BJ (cell line): ENCODE measurements at places on chromosomes 12 and 14.

DNA sequence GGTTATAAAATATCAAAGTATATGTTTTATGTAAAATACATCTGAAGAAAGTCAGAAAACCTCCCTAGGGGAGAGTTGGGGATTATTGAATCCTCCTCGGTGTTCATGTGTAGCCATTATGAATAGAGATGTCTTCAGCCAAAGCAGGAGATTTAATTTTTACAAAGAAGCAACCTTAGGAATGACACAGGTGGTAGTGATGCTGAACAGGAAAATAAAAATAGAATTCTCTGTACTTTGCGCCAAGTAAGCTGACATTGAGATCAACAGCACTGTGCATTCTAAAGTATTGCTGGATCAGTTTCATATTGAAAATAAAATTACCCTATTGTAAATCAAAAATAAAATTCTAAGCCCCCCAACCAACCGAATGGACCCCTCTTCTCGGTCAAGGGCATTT, 132.8 kb upstream of the TRHDE start:
- DNase-seq, result no peak

DNA sequence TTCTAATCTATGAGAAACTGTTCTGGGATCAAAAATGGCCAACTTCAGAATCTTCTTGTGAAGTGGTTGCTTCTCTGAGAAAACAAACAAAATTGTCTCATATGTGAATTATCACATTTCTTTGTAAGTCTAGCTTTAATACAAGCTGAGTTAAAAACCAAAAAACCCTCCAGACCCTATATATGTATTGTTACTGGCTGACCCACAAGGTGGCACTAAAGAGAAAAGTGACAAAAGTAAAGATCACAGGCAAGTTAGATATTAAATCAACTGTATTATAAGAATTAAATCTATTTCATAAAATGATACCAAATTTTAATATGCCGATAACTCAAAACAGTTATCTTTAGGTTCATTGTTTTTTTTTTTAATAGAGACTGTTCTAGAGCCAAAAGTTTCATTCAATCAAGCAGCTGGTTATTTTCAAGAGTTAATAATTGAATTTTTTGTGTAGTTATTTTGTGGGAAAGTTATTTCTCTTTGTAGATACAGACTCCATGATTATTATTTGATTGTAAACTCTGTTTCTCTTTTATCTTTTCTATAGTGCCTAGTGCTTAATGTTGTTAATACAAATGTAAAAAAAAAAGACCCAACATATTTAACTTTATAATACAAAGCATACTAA, 7.5 kb upstream of the TRHDE start:
- DNase-seq, result no peak

DNA sequence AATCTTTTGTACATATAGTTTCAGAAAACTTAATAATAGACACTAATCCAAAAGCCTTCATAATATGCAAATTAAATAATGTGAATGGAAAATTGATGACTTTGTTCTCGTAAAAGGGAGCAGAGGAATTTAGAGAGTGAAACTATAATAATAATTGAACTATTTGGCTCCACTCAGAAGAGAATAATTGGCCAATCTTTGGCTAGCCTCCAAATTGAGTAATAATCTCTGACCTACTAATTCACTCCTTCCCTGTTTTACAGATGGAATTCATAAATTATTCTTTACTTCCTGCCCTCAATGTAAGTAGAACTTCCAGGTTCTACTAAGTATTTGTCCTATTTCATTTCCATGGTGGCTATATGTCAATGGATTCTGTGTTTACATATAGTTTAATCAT, 15.8 kb downstream of the TRIM9 start:
- DNase-seq, result no peak

DNA sequence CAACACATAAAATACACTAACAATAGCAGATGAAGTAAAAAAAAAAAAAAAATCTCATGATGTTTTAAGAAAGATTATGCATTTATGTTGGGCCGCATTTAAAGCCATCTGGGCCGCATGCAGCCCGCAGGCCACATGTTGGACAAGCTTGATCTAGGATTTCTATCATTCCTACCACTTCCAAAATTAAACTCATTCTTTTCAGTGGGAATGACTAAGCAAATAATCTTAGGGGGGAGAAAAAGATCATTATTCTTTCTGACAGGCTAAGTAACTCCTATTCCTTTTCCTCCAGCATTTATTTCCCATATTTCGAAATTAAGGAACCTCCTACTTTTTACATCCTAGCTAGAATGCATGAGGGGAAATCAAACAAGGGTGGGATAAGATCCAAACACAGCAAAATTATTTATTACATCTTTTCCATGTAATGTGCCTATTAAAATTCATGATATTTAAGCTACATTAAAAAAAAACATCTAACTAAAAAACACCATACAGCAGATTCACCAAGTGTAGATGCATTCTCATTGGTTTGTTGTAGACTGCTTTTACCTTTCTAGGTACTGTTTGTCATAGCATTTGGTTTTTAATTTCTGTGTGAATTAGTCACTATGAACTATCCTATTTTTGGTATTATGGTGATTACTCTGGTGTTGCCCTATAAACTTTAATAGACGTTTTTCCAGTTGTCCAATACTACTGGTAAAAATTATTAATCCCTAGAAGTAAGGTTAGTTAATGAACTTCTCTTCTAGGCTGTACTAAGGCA, 76.1 kb downstream of the RASSF8 start:
- no peak for DNase-seq

DNA sequence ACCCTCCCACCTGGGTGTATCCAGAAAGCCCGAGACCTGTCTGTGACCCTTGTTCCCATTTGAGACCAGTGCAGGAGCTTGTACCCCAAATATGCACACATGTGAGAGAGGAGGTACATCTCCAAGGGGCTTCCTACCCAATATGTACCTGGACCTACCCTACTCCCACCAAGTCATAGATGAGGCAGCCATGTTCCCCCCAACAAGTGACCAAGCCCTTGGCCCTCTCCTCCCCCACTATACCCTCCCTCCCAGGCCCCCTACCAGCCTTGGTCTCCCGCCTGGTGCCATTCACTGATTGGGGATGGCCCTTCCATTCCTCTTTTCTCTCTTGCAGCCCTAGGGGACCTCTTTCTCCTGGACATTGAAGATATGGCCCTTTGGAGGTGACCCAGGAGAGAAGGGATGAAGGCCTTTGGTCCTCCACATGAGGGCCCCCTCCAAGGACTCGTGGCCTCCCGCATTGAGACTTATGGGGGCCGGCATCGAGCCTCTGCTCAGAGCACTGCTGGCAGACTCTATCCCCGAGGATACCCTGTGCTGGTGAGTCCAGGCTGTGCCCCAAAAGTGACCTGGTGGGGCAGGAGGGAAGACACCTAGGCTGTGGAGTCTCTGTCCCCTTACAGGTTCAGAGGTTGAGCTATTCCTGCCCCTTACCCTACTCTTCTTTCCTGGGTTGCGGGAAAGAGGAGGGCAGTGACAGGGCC, 1.5 kb downstream of the PLEKHG6 start:
- no peak for DNase-seq

DNA sequence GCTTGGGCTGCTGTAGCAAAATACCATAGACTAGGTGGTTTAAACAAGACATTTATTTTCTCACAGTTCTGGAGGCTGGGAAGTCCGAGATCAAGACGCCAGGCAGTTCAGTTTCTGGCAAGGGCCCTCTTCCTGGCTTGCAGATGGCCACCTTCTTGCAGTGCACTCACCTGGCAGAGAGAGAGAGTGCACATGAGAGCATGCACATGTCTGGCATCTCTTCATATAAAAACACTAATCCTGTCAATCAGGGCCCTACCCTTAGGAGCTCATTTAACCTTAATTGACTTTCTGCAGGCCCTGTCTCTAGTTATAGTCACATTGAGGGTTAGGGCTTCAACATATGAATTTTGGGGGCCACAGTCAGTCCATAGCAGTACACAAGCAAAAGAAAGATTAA, 12.4 kb upstream of the EVL start:
- DNase-seq, result no peak

- no peak for DNase-seq
Measured at GRCh38 chr12:30046376-30046775, 262.6 kb upstream of the TMTC1 start.

DNA sequence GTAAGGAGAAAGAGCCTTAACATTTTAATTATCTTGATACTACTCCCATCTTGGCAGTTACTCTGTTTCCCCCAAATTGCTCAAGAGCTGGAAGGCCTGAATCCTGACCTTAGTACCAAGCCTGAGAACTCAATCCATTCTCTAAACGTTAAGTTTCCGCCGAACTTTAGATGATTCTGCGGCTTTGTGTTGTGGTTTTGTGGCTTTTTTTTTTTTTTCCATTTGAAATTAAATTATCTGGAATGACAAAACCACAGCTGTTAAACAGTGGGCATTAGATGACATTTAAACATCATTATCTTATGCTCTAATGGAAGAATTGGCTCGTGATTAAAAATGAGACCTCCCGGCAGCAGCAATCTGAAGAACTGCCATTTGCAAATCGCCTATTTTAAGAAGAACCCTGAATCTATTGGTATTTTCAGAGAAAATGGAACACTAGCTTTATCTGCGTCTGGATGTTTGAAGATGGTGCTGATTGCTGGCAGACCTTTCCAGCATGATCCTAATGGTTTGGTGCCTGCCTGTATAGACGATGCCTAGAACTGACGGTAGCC, 38.4 kb downstream of the TMEM132C start:
- no peak for DNase-seq

DNA sequence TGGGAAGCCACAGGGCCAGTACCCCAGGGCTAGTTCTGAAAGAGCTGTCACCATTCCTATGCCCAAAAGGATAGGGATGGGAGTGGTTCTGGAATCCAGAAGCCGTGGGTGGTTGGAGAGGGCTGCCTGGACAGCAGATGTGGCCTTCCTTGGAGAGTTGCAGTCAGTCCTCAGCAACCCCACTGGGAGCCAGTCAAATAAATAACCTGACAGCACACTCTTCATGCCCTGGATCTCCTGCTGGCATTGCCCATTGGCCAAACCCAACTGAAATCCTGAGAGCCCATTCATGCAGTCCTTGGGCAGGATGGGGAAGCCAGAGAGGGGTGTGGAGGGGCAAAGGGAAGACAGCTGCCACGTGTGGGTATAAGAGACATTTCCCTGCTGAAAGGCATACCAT, 128.2 kb downstream of the PTPN11 start:
- DNase-seq, result no peak

DNA sequence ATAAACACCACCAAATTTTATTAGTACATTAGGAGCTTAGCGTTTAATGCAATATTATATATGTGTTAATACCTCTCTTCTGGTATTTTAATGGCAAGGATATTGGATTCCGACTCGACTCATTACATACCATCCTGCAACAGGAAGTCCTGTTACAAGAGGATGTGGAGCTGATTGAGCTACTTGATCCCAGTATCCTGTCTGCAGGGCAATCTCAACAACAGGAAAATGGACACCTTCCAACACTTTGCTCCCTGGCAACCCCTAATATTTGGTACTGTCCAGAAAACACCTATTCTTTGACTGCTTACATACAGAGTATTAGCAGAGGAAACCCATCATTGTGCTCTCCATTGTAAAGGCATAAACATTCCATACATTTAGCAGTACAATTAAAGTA, 45.2 kb downstream of the VEZT start:
- DNase-seq, result no peak

GRCh38 chr14:53925201-53925766, 31.3 kb downstream of the BMP4 start:
- no peak for DNase-seq

GRCh38 chr12:8035440-8036010, 3.0 kb downstream of the FOXJ2 start:
- no peak for DNase-seq

GRCh38 chr14:100783630-100784370, 42.1 kb upstream of the MEG3 start:
- no peak for DNase-seq

- DNase-seq, result no peak
Measured at GRCh38 chr12:54197431-54197909, 8.7 kb upstream of the SMUG1 start.

DNA sequence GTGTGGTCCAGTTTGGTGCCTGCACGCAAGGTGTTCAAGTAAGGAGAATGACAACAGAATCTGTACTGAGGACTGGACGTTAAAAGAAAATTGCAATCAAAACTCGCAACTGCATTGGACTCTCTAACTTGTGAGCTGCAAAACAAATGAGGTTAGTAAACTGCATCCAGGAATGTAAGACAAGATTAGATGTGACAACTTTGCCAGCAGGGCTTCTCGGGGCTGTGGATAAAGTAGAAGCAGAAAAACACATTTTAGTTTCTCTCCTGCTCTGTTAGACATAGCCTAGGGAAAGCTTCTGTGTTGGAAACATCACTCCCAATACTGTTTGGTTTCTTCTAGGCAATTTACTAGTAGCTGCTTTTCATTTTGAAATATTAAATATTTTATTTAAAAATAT, 338.2 kb upstream of the NAV3 start:
- no peak for DNase-seq

DNA sequence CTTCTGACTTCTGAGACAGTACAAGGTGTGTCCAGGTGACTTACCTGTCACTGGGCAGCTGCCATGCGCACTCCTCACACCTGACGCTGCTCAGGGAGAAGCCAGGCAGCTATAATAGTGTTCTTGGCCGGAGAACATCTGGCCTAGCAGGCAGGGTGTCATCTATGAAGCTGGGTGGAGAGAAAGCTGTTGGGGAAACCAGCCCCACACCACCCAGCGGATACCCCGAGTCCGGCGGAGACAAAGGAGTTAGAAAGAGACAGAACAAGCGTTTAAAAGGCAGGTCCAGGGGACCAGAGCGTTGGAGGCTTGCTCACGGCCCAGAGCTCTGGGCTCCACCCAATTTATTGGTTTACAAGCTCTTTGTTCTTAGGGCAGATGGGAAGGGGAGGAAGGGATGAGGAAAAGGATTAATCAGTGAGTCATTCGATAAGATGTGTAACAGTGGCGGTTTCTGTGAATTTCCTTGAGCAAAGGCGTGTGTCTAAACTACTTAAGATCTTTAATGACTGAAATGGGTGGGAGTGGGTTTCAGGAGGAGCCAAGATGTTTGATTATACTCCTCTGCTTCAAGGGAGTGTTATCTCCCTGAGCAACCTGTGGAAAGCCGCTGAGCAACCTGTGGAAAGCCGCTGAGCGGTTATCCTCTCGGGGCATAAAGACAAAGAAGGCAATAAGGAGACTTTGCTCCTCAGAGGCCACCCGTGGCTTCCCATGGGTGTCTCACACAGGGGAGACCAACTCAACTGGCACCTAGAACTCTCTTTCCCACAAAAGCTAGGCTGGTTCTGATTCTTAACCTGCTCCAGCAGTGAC, at the start of gene GALNT8:
TSS of gene GALNT8 (plus strand) at position 580 of the 816 bp plus-strand sequence. CDS start 278 bp downstream, outside the sequence.
- DNase-seq, result no peak

GRCh38 chr12:68175557-68176061, 16.1 kb upstream of the IFNG start:
- DNase-seq, result no peak

- DNase-seq, result no peak
Measured at GRCh38 chr12:52604859-52605258, 3.6 kb upstream of the KRT72 start.

- no peak for DNase-seq
Measured at GRCh38 chr12:20528208-20528607, 159.9 kb downstream of the PDE3A start.

GRCh38 chr12:45398552-45398951, 182.7 kb downstream of the ANO6 start:
- DNase-seq, result no peak
